ENCODE measurements at places on chromosomes 6 and 20. TPM values are rescaled to one million over a fixed set of nuclear protein-coding genes. Genes with fewer than 3 reads are reported as not detected.

- ATAC-seq: peak; percentile 33
Measured at GRCh38 chr6:112086744-112087135, 542 bp downstream of the TUBE1 start.

The RCAN2 gene
- 10.6 TPM for total RNA-seq

DNA sequence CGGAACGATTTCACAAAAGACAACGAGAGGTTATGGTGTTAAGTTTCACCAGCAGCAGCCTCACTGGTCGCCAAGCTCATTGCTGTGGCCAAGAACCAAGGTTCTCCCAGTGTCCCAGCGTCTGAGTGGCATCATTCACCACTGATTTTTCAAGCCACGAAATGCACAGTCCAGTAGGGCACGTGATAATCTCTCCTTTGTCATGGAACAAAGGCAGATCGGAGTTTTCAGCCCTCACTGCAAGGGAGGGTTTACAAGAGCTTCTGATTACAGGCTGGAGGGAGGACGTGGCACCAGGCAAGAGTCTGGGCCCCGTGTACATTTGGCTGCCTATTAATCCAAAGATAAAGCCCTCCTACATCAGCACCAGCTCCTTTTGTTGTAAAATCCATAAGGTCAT is 2.0 kb downstream of the CD24 start:
- ATAC-seq: no peak

GRCh38 chr6:170018936-170019817 is 267.8 kb downstream of the ERMARD start:
- ATAC-seq: no peak

DNA sequence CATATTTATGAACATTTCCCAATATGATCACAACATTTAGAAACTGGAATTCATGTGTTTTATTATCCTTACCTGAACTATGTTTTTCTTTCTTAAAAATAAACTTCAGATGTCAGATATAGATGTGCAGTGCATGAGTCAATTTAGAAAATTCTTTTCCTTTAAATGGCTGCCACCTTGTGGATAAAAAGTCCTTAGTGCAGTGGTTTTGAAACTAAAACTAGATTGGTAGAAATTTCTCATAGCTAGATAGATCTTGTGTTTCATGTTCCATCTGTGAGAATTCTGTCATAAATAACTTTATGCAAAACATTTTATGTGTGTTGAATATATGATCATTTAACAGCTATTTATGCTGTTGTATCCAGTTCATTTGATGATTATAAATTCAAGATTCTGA is 134.9 kb downstream of the KLHL32 start:
- peak; percentile 77 for ATAC-seq

DNA sequence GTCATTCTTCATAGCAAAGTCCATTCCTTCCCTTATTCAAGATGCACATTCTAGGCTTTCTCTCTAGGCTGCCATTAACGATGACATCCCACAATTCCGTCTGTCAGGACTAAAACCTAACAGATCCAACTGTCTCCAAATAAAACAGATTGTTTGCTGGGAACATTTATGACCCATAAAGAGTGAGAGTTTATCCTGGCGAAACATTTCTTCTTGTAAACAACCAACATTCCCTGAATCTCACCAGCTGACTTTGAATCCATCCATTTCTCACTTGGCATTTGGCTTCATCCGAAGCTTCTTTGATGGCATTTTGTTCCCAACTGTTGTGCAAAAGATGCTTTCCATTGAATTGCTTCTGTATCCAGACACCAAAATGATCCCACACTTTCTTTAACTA is 93.1 kb downstream of the OLIG3 start:
- no peak for ATAC-seq

The SLC44A4 gene
- total RNA-seq: 0.39 TPM

The PET117 gene
- total RNA-seq: 8.2 TPM

DNA sequence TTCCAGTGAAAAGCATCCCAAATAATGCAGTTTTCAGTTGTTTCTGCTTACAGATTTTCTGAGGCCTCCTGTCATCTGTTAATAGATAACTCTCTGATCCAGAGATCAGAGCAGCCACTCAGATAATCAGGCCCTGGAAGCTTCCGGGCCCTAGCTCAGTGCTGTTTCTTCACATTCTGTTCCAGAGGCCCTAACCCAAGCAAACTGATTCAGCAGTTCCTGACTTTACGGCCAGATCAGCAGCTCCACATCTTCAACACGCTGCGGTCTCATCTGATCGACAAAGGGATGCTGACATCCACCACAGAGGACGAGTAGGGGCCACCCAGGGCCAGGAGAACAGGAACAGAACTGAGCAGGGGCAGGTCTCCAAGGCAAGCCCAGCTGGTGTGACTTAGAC is 63.1 kb downstream of the CDS2 start:
- ATAC-seq: no peak

The FOXS1 gene
- total RNA-seq: not detected

The DEF6 gene
- total RNA-seq: 117 TPM

The SLC32A1 gene
- total RNA-seq: not detected

The IL17A gene
- 45.4 TPM for total RNA-seq

The GRM1 gene
- total RNA-seq: 0.04 TPM

The SEL1L2 gene
- not detected for total RNA-seq

The TRAPPC3L gene
- total RNA-seq: not detected

DNA sequence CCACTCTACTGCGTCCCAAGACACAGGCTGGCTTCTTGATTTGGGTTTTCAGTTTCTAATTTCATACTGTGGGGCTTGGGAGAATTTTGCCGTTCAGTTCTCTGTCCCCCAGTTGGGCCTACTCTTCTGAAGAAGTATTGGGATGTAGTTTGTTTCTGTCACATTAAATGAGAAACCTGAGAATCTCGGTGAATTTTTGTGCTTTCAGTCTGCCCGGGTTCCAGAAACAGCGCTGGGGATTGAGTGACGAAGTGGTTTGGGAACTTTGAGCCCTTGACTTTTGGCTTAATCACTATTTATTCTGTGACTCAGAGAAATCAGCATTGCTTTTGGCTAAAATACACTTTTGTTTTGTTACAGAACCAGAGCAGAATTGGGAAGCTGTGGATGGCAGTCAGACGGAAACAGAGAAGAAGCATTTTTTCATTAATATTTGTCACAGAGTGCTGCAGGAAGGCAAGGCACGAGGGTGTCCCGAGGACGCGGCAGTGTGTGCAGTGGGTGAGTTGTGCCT is 74.0 kb downstream of the IGF2R start:
- ATAC-seq: no peak

The CLIC5 gene
- 10.6 TPM for total RNA-seq

- no peak for ATAC-seq
Measured at GRCh38 chr20:64112691-64113443, 5.5 kb upstream of the NPBWR2 start.

GRCh38 chr6:8383584-8383983 is 51.8 kb downstream of the SLC35B3 start:
- no peak for ATAC-seq

GRCh38 chr6:157656437-157656997 is 166.5 kb upstream of the SNX9 start:
- ATAC-seq: no peak

- no peak for ATAC-seq
Measured at GRCh38 chr6:166905013-166905412, 51.3 kb downstream of the RNASET2 start.

GRCh38 chr20:16675001-16675564 is 54.7 kb upstream of the SNRPB2 start:
- ATAC-seq: peak; percentile 70

The KCNK15 gene
- 0.11 TPM for total RNA-seq

The MYH7B gene
- total RNA-seq: 0.29 TPM

DNA sequence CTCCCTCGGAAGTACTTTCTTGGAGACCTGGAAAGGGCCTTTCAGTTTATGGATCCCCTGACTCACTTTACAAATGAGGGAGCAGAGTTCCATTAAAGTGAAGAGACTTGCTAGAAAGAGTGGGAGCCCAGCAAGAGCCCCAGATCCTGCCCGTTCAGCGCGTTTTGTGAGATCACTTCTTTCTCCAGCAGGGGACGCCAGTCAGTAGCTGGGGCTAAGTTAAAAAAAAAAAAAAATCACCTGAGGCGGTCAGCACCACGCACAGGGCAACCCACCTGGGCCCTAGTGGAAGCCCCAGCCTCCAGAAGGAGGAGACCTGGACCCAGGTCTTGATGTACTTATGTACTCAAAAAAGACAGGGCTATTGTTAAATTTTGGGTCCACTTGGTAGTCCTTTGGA is 274.5 kb upstream of the RNF24 start:
- ATAC-seq: no peak

DNA sequence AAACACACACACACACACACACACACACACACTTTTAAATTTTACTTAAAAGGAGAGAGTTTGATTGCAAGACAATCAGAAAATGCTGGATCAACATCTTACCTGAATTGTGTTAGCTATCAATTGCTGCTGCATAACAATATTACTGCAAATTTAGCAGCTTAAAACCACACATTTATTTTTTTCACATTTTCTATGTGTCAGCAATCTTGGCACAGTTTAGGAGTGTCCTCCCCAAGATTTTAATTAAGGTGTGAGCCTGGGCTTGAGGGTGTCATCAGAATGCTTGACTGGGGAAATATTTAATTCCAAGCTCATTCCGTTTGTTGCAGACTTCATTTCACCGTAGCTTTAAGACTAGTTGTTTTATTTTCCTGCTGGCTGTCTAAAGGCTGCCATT is 431.0 kb upstream of the GJE1 start:
- ATAC-seq: no peak

The GTSF1L gene
- not detected for total RNA-seq

The OR12D1 gene
- not detected for total RNA-seq

The FOXQ1 gene
- total RNA-seq: not detected

The RTF2 gene
- 80.0 TPM for total RNA-seq

GRCh38 chr20:49631061-49631716 is 63.3 kb upstream of the PTGIS start:
- peak; percentile 19 for ATAC-seq

The SOX12 gene
- total RNA-seq: 4.0 TPM

- peak; percentile 37 for ATAC-seq
Measured at GRCh38 chr6:71228461-71229041, 60.1 kb upstream of the OGFRL1 start.

- no peak for ATAC-seq
Measured at GRCh38 chr20:41482647-41483552, 116.3 kb upstream of the EMILIN3 start.

DNA sequence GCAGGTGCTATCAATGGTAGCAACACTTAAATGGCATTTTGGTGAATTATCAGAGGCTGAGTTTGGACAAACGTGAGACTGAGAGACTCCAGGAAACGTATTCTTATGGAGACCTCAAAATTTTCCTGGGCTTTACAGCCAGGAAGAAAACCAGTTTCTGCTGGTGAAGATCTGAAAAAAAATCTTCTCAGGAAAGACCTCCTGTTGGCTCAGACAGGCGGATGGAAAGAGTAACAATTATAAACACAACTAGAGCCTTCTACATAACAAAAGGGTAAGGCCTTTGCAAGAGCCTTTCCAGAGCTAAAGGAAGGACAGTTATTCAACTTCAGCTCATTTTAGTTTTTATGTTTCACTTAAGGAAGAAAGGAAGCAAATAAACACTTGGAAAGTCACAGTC is 274.4 kb downstream of the THBS2 start:
- no peak for ATAC-seq

DNA sequence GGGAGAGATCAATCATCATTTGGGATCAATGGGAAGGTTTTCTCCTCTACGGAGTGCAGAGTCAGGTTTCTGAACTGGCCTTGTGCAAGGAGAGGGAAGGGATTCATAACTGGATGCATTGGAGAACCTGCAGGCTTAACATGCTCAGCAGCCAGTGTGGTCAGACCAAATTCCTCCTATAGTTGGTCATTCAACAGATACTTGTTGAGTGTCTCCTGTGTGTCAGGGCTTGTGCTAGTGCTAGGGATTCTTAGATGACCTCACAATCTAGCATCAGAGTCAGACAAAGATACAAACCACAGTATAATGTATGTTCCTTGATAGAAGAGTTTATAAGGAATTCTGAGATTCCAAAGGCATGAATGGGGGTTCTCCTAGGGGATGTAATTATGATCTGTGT is 23.9 kb downstream of the RALY start:
- ATAC-seq: no peak

The CBLN4 gene
- not detected for total RNA-seq

DNA sequence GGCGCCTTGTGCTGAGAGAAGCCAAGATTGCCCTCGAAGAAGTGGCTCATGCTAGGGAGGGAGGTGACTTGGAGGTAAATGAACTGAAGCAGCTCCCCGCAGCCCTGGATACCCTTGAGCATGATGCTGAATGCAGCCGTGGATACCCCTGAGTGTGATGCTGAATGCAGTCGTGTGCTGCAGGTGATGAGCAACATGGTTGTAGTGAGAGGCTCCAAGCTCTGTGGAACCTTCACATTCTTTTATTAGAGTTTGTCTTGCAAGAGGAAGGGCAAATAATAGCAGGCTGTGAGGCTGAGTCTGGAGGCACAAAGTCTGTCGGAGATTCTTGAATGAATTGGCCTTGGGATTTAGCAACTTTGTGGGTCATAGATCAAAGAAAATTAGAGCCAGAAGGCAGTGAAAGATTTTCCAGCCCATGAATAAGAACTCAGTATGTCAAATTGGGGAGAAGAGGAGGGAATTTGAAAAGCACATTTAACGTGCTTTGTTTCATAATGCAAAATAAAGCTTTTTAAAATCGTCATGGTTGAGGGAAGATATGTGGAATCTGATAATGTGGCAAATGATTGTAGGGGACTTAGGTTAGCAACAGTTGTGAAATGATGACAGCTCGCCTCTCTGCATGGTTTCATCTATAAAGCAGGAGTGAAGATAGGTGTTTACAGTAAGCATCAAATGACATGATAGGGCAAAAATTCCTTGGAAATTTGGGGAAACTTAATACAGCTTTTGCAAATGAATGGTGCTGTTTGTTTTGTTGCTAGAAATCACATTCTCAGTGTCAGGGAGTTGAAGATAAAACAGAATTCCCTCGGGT is 120.1 kb upstream of the TIAM2 start:
- no peak for ATAC-seq

The GLP1R gene
- not detected for total RNA-seq

GRCh38 chr6:16730738-16731477 is 30.4 kb downstream of the ATXN1 start:
- no peak for ATAC-seq

The TPBG gene
- total RNA-seq: 1.9 TPM

- ATAC-seq: no peak
Measured at GRCh38 chr6:36187446-36187845, 9.1 kb upstream of the BRPF3 start.

The TCP11 gene
- total RNA-seq: not detected

DNA sequence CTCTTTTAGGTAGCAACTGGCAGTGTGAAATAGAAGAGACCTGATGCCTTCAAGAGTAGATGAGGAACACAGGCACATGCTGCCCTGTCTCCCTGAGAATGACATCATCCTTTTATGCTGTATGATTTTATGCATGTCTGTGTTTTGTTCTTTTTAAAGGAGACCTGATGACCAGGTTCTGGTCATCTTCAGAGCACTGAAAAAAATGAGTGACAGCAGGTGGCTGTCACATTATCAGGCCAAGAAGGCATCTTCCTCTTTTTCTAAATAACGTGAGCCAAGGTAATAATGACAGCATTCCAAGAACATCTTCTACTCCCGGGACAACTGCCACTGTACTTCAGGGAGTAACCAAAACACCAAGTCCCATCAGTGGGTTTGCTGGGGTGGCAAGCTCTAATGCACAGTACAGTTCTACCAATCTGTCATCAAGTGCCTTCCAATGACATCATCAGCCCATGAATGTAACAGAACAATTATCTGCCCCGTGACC is 28.9 kb downstream of the CNKSR3 start:
- ATAC-seq: no peak

The TOX2 gene
- 3.5 TPM for total RNA-seq
